ENCODE measurements at places on chromosomes 7 and 10. TPM values are rescaled to one million over a fixed set of nuclear protein-coding genes. Genes with fewer than 3 reads are reported as not detected.

GRCh38 chr7:93374345-93374940 lies 142.3 kb downstream of the VPS50 start:
- no peaks in the 10 kb centered on the region for H3K36me3 ChIP-seq
- H3K4me1 ChIP-seq, result no peaks in the 10 kb centered on the region
- H3K27me3 ChIP-seq, result peaks cover 58% of the 10 kb centered on the region
- H3K4me3 ChIP-seq, result no peak overlapping the region
- no peak overlapping the region for H3K27ac ChIP-seq

- peaks cover 46% of the 10 kb centered on the region for H3K36me3 ChIP-seq
- H3K4me3 ChIP-seq, result no peak overlapping the region
- no peak for DNase-seq
- H3K27ac ChIP-seq, result no peak overlapping the region
Observed at GRCh38 chr7:2791390-2791789, 52.7 kb downstream of the GNA12 start.

DNA sequence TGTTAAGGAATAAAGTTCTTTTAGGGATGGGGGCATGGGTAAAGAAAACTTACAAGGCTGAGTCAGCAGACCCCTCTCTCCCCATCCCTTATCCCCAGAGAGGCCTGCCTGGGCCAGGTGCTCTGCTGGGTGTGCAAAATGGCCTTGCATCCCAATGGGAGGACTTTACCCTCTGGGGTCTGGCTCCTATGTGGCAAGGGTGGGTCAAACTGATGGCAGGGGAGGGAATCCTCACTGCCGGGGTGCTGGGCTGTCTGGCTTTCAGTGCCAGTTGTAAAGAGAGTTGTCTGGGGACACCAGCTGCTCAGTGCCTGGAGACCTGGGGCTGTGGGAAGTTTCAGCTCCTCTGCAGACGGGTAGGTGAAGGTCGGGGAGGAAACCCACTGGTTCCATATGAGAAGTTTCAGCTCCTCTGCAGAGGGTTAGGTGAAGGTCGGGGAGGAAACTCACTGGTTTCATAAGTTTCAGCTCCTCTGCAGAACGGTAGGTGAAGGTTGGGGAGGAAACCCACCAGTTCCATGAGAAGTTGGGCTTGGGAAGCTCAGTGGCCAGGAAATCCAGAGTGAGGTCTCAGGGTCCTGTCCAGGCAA lies 127.2 kb upstream of the PODXL start:
- no peaks in the 10 kb centered on the region for H3K36me3 ChIP-seq
- H3K4me3 ChIP-seq, result no peak overlapping the region
- H3K4me1 ChIP-seq, result no peaks in the 10 kb centered on the region
- DNase-seq, result no peak
- peaks cover 64% of the 10 kb centered on the region for H3K27me3 ChIP-seq

DNA sequence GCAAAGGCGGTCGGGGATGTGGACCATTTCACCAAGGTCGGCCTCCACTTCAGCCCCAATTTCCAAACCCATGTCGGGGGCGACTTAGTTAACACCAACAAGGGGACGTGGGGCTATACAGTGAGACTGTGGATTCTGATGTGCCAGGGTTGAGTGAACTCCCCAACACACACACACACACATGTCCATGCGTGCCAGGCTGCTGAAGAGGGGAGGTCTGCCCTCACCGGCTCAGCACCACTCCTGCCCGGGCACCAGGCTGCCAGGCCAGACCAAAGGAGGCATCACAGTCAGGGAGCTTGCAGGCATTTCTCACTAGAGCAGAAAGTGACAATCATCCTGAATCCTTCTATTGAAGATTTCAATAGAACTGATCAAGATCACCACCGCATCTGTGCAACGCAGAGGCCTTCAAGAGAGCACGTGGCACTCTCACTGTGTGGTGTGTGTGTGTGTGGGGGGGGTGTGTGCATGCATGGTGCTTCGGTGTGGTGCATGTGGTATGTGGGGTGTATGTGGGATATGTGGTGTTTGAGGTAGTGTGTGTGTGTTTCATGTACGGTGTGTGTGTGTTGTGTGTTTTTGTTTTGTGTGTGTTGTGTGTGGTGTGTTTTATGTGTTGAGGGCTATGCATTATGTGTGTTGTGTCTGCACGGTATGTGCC lies 403.5 kb upstream of the RNF32 start:
- H3K27ac ChIP-seq, result no peak overlapping the region
- no peak for DNase-seq
- H3K4me1 ChIP-seq, result no peaks in the 10 kb centered on the region
- H3K27me3 ChIP-seq, result peaks cover 27% of the 10 kb centered on the region
- no peak overlapping the region for H3K4me3 ChIP-seq

GRCh38 chr10:12729885-12730284 lies 271.6 kb downstream of the CCDC3 start:
- no peaks in the 10 kb centered on the region for H3K27me3 ChIP-seq
- DNase-seq, result peak; percentile 30
- H3K4me3 ChIP-seq, result no peak overlapping the region
- H3K36me3 ChIP-seq, result no peaks in the 10 kb centered on the region

DNA sequence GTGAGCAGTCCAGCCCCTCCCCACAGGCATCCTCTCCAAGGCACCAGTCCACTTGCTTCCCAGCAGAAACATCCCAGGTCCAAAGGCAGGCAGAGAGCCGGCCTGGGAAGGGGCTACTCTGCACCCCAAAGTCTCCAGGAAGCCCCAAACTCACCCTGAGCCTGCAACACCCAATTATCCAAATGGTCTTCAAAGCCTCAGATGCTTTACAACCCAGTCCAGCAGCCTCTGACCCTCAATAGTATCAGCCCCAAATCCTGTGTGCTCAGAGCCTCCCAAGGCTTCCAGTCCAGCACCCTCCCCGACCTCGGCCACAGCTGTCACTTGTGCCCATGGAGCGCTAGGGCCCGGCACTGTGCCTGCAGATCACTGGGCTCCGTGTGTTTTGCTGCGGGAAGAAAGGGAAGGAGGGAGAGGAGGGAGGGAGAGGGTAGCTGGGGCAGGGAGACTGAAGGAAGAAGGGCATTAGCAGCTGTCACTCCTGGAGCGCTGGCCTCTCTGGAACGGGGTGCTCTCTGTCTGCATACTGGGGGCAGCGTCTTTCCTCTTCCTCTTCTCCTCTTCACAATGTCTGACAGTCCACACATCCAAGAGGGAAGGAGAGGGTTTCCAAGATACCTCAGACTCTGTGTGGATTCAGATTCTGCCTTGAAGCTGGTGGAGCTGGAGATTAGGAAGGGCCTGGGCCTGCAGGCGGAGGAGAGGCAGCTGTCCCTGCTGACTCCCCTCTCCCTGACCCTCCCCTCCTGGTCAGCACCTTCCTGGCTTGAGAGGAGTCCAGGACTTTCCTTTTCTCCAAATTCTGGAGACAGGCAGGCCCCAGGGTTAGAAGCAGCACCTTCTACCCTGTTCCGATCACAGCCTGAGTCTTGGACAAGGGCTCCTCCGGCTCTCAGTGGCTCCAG lies 13.2 kb downstream of the CALML5 start:
- no peak for DNase-seq
- H3K4me3 ChIP-seq, result no peak overlapping the region
- peaks cover 14% of the 10 kb centered on the region for H3K4me1 ChIP-seq
- H3K27me3 ChIP-seq, result no peaks in the 10 kb centered on the region
- peaks cover 9% of the 10 kb centered on the region for H3K36me3 ChIP-seq
- H3K27ac ChIP-seq, result no peak overlapping the region

The FAM20C gene
- 14.2 TPM for total RNA-seq

The ALOX5 gene
- total RNA-seq, result not detected

- H3K27ac ChIP-seq, result no peak within 1 kb of the TSS
- no peaks in the 10 kb centered on the region for H3K36me3 ChIP-seq
- no peaks in the 10 kb centered on the region for H3K4me1 ChIP-seq
Observed at GRCh38 chr10:98030093-98030821, at the start of gene CRTAC1. Gene CRTAC1 (minus strand): TSS chr10:98030621. CDS start chr10:98030472, 149 bp downstream.

- no peak overlapping the region for H3K27ac ChIP-seq
- peak overlapping the region; percentile 61 for H3K4me3 ChIP-seq
- H3K4me1 ChIP-seq, result peaks cover 35% of the 10 kb centered on the region
- DNase-seq, result no peak
- H3K36me3 ChIP-seq, result no peaks in the 10 kb centered on the region
- H3K27me3 ChIP-seq, result peaks cover 81% of the 10 kb centered on the region
Observed at GRCh38 chr7:101172005-101172853, 6.9 kb upstream of the VGF start.

- H3K4me1 ChIP-seq, result peaks cover 12% of the 10 kb centered on the region
- H3K4me3 ChIP-seq, result no peak overlapping the region
- H3K27me3 ChIP-seq, result no peaks in the 10 kb centered on the region
- peaks cover 7% of the 10 kb centered on the region for H3K36me3 ChIP-seq
- H3K27ac ChIP-seq, result no peak overlapping the region
Observed at GRCh38 chr7:125059861-125060456, 130.3 kb upstream of the POT1 start.

DNA sequence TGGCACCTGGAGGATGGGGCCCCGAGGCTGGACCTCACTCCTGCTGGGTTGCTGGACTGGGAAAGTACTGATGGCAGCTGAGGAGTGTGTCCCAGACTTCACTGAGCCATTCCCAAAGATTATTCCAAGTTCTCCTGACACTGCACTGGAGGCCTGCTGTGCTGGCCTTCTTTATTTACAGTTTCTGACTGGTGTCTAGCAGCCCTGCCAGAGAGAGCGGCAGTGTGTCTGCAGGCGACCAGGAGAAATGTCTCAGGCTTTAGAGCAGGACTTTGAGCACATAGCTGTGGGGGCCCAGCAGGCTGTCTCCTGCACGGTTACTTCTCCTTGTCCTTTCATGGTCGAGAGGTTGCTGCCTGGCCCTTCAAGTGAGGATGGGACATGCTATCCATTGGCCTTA lies 16.1 kb downstream of the HTRA1 start:
- no peak overlapping the region for H3K27ac ChIP-seq
- DNase-seq, result no peak
- no peaks in the 10 kb centered on the region for H3K27me3 ChIP-seq
- no peak overlapping the region for H3K4me3 ChIP-seq
- peaks cover 21% of the 10 kb centered on the region for H3K36me3 ChIP-seq

The AOAH gene
- not detected for total RNA-seq

The RGR gene
- total RNA-seq, result not detected

The CRHR2 gene
- total RNA-seq, result not detected

The TAS2R41 gene
- total RNA-seq, result not detected

The EIF3A gene
- total RNA-seq, result 226 TPM

DNA sequence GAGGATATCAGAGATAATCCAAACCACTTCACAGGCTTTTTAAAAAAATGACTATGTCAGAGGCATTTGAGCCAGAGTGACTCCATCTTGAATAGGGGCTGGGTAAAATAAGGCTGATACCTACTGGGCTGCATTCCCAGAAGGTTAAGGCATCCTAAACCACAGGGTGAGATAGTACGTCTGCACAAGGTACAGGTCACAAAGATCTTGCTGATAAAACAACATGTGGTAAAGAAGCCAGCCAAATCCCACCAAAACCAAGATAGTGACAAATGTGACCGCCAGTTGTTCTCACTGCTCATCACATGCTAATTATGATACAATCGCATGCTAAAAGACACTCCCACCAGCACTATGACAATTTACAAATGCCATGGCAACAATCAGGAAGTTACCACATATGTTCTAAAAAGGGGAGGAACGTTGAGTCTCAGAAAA lies 177.5 kb downstream of the RAPGEF5 start:
- H3K36me3 ChIP-seq, result no peaks in the 10 kb centered on the region
- no peak overlapping the region for H3K4me3 ChIP-seq
- no peak overlapping the region for H3K27ac ChIP-seq
- H3K4me1 ChIP-seq, result no peaks in the 10 kb centered on the region

The COL1A2 gene
- not detected for total RNA-seq

- H3K27ac ChIP-seq, result no peak overlapping the region
- H3K27me3 ChIP-seq, result no peaks in the 10 kb centered on the region
- no peak overlapping the region for H3K4me3 ChIP-seq
Observed at GRCh38 chr10:28481968-28482367, 51.0 kb upstream of the WAC start.

The EVX1 gene
- total RNA-seq, result not detected

DNA sequence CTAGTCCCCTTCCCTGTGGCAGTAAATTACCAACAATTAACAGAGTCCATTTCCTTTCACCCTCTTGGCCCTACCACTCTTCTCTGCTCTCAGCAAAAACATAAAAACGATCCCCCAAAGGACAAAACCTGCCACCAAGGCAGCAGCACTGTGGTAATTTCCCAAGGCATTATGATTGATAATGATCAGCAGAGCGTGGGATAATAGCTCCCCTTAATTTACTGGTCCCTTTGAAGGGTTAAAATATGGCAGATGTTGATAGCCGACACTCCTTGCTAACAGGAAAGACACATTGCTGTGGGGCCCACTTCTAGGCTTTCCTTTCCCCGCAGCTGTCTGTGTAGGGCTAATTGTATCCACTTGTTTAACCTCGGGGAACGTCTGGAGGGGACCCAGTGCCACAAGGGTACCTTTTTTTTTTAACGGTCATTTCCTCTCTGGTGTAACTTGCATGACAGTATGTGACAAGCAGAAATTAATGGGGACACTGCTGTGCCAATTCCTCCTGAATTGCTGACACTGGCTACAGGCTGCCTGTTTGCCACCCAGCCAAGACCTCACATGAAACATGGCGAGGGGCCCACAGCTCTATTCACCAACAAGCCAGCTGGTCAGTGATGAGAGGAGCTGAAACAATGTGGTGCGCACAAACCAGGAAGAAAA lies 81.3 kb downstream of the CDK6 start:
- H3K27me3 ChIP-seq, result no peaks in the 10 kb centered on the region
- DNase-seq, result no peak
- H3K4me3 ChIP-seq, result no peak overlapping the region
- H3K36me3 ChIP-seq, result peaks cover 15% of the 10 kb centered on the region

The NPM3 gene
- total RNA-seq, result 120 TPM

- H3K27me3 ChIP-seq, result no peaks in the 10 kb centered on the region
- H3K4me3 ChIP-seq, result peak within 1 kb of the TSS; percentile 84
- peak; percentile 82 for DNase-seq
- peak within 1 kb of the TSS; percentile 72 for H3K27ac ChIP-seq
- peaks cover 8% of the 10 kb centered on the region for H3K36me3 ChIP-seq
Observed at GRCh38 chr7:27165089-27165995, at the start of gene HOXA9. Gene HOXA9 (minus strand): TSS chr7:27165537. CDS start chr7:27165457, 80 bp downstream.

- H3K27ac ChIP-seq, result no peak overlapping the region
- DNase-seq, result no peak
- no peaks in the 10 kb centered on the region for H3K36me3 ChIP-seq
- H3K27me3 ChIP-seq, result no peaks in the 10 kb centered on the region
Observed at GRCh38 chr7:48628793-48629349, 295.5 kb upstream of the CDC14C start.

The MRLN gene
- not detected for total RNA-seq

DNA sequence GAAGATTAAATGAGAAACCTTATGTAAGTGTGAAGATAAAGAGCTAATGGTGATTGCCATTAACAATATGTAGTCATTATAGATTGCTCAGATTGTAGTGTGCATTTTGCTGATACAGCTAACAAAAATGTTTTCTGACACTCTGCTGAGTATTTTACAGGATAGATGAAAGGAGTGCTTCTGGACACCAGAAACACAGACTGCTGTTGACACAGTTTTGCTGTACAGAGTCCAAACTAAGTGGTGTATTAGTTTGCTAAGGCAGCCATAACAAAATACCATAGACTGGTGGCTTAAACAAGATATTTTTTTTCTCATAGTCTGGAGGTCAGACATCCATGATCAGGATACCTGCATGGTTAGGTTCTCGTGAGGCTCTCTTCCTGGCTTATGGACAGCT lies 2.2 kb downstream of the SMC3 start:
- DNase-seq, result no peak
- H3K4me1 ChIP-seq, result peaks cover 30% of the 10 kb centered on the region
- H3K27ac ChIP-seq, result no peak overlapping the region
- H3K27me3 ChIP-seq, result no peaks in the 10 kb centered on the region
